Gastroesophageal sphincter (tissue), 4 donors: ENCODE measurements at places on chromosomes 12 and 14. TPM values are rescaled to one million over a fixed set of nuclear protein-coding genes. Genes with fewer than 3 reads are reported as not detected.

GRCh38 chr12:44667461-44667860 lies 208.7 kb downstream of the NELL2 start:
- ATAC-seq = no peak

DNA sequence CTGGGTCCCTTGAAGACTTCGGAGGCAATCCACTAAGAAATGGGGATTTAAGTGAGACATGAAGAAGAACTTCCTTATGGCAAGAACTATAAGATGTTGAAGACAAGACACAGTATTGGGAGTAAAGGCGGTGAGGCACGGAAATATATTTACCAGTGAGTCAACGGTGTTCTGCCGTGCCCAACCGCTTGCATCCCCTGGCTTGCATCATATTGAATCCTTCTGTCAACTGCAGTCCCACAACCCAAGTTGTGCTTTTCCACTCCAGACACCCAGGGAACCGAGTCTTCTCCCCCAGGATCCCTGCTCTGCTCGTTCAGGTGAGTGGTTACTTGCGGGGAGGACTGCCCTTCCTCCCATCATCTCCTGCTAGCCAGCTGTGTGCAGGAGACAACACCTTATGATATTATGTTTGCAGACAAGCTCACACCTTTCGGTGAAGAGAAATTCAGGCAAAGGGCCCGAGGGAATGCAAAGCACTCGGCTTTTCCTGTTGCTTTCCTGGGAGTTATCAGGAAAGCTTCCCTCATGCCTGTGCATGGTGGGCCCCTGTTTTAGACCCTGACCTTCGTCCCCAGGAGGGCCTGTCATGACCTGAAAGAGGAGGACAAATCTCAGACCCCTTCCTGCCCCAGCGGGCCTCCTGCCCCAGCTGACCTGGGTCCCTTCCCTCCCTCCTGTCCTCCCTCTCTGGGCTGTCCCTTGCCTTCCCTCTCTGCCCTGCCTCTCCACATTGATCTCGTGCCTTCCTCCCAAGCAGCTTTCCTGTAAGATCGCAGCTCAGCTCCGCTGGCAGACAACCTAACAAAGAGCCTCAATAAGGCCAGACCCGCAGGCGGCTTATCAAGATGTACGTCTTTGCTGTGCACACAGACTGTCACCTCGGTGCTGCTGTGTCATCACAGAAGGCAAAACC lies 4.3 kb upstream of the LRTM2 start:
- no peak for ATAC-seq

- ATAC-seq = no peak
Measured at GRCh38 chr12:128606538-128606937, 217.2 kb downstream of the SLC15A4 start.

- ATAC-seq = no peak
Measured at GRCh38 chr14:94573475-94574277, 7.5 kb upstream of the SERPINA5 start.

- no peak for ATAC-seq
Measured at GRCh38 chr14:93107453-93107852, 8.3 kb downstream of the ITPK1 start.

GRCh38 chr12:120710805-120711296 lies 593 bp downstream of the UNC119B start:
- ATAC-seq = peak; percentile 36

- no peak for ATAC-seq
Measured at GRCh38 chr14:70069186-70069585, 119.6 kb downstream of the SLC8A3 start.

- peak; percentile 46 for ATAC-seq
Measured at GRCh38 chr12:108839018-108839889, 18.1 kb downstream of the SSH1 start.

GRCh38 chr12:20625531-20625930 lies 69.6 kb upstream of the SLCO1C1 start:
- no peak for ATAC-seq

DNA sequence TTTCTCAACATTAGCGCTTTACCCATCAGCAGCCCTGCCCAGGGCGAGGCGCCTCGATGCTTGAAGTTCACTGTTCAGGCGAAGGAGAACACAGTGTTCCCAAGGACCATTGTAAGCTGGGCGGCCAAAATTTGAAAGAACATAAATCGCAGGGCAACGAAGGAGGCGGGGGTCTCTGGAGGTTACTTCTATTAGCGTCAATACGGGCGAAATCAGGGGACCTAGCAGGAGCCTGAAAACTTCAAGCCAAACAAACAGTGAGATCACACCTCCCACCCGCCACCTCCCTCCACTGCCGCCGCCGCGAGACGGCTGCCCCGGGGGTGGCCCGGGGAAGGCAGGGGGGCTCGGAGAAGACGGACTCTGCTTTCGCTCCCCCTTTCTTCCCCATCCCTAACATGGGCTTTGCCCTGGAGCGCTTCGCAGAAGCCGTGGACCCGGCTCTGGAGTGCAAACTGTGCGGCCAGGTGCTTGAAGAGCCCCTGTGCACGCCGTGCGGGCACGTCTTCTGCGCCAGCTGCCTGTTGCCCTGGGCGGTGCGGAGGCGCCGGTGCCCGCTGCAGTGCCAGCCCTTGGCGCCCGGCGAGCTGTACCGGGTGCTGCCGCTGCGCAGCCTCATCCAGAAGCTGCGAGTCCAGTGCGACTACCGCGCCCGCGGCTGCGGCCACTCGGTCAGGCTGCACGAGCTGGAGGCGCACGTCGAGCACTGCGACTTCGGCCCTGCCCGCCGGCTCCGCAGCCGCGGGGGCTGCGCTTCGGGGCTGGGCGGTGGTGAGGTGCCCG lies at the start of gene PDZRN4:
Gene PDZRN4, plus strand, starts transcription at position 263 of the 783 bp plus-strand sequence.
- ATAC-seq = peak; percentile 46

- no peak for ATAC-seq
Measured at GRCh38 chr12:58342736-58343135, 401.4 kb downstream of the ATP23 start.

GRCh38 chr12:123805173-123805572 lies 43.1 kb downstream of the DNAH10 start:
- ATAC-seq = no peak

DNA sequence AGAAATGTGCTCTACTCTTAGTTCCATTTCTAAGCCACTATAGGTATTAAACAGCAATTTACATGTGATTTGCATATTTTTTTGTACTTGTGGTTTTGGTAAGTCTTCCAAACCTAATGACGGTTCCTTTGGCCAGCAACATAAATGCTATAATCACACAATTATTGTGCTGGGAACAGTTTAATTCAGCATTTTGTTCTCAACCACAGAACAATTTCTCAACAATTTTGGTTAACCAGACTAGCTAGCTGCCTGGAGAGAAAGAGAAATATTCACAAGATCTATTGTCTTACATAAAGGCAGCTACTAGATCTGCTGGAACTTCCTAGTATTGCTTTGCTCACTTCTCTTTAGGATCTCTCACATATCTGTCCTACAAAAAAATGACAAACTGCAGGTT lies 265.3 kb downstream of the SOX5 start:
- ATAC-seq = no peak

DNA sequence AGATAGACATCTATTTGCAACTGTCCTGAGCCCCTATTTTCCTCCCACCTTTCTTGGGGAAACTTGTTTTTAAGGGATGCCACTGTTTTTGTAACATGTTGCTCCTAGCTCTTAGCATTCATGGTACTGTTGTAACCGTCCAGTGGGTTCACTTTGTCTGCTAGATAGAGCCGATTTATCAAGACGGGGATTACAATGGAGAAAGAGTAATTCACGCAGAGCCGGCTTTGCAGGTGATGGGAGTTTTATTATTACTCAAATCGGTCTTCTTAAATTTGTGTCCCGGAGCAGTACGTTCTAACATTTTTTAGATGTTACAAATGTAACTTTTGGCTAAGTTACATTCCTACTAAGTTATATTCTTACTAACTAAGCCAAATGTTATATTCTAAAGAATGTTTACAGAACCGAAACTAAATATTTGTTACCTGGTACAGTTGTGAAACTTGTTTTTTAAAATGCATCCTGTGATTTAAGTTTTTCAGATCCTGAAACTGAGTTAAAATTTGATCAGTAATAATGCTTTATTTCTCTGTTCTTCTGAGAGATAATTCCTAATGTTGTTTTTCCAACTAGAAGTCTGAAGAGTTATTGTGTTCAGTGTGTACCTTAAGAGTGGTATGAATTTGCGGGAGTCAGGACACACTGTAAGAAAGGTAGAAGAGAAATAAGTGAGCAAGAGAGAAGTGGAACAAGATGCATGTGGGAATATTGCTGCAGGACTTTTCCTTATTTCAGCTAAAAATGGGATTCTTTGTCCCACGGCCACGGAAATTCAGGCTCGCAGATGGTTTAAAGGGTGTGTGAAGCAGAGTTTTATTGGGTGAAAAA lies 20.6 kb upstream of the CLEC2D start:
- no peak for ATAC-seq

DNA sequence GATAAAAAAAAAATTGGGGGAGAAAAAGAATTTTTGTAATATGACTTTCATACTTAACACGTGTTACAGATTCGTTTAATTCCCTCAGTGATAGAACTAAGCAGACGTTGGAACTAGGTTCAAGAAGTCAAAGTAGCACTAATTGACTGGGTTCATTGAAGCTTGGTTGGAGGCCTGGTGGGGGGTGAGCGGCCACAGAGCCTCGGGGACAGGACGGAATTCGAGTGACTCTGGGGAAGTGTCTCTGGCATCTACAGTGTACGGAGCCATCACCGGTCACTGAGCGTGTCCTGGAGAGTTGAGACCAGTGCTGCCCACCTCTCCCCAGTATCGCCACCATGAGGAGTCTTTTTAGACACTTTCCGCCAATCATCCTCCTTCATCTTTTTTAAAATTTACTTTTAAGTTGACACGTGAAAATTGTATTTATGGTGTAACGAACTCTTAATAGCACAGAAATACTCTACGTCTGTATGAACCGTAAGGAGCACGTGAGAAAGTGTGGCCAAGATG lies 1.3 kb downstream of the ZFYVE21 start:
- ATAC-seq = no peak

DNA sequence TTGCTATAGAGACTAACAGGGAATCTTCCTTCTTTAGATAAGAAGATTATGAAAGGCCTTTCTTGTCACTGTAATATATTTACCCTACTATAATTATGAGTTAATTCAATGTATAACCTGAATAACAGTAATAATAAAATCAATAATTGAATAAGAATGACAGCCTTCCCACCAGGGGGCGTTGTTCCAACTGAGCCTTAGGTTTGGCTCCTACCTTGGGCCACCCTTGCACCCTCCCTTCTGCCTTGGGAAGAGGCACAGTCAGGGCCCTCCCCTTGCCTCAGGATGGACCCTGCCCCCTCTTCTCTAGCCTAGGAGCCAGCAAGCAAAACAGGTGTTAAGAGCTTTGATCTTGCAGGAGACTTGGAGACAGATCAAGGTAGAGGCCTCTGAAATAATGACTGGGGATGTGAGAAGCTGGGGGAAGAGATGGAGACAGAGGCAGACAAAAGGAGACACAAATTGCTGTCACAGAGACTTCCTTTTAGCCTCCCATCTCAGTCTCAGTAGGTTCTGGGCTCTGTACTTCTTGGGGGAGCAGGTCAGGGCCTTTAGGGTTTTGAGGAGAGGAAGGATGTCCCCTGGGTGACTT lies 40.1 kb upstream of the CISTR start:
- no peak for ATAC-seq

DNA sequence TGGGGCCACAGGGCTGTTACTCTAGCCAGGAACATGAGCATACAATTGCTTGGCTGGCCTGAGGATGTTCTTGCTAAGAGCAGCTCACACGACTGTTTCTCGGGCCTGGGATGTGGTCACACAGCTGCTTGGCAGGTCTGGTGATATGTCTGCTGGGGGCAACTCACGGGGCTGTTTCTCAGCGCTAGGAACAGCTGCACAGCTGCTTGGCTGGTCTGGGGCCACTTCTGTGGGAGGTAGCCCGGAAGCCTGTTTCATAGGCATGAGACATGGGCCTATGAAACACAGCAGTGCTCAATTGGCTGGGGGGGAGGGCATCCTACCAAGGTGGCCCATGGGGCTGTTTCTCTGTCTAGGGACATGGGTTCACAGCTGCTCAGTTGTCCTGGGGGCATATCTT lies 73.4 kb upstream of the DDHD1 start:
- ATAC-seq = no peak

GRCh38 chr14:104559028-104559803 lies 20.3 kb upstream of the C14orf180 start:
- ATAC-seq = no peak

DNA sequence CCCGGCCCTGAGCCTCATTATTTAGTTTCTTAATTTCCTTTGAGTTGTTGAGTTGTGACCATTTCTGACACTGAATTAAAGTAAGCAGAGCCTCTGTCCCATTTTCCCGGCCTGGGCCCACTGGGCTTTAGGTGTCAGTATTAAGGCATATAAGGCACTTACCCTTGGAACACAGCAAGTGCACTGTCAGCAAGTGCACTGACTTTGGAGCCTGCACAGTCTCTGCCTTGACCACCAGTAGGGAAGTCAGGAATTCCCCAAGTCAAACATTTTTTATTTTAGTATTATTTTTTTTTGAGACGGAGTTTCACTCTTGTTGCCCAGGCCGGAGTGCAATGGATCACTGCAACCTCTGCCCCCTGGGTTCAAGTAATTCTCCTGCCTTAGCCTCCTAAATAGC lies 56.6 kb downstream of the MAX start:
- no peak for ATAC-seq

- ATAC-seq = peak; percentile 75
Measured at GRCh38 chr14:50531595-50532501, 521 bp downstream of the MAP4K5 start.

KCNK10 gene
- not detected for total RNA-seq

GUCY2C gene
- total RNA-seq = not detected

ETFBKMT gene
- total RNA-seq = 3.7 TPM

DCAF5 gene
- 31.0 TPM for total RNA-seq

PRKD1 gene
- total RNA-seq = 11.9 TPM

POMT2 gene
- total RNA-seq = 20.9 TPM

OR4M1 gene
- not detected for total RNA-seq

APOLD1 gene
- 25.2 TPM for total RNA-seq

SLC8A3 gene
- total RNA-seq = 1.5 TPM

KCNC2 gene
- not detected for total RNA-seq

CLEC2A gene
- total RNA-seq = not detected

ENDOU gene
- 0.47 TPM for total RNA-seq

FSCB gene
- total RNA-seq = 0.15 TPM

POTEG gene
- total RNA-seq = not detected

IL31 gene
- not detected for total RNA-seq

FBLN5 gene
- 156 TPM for total RNA-seq

RAD9B gene
- 1.5 TPM for total RNA-seq
